ENCODE measurements at places on chromosomes 7 and 10.
A peak's percentile ranks its signal among the peaks of the same experiment; 100 is the strongest.

DNA sequence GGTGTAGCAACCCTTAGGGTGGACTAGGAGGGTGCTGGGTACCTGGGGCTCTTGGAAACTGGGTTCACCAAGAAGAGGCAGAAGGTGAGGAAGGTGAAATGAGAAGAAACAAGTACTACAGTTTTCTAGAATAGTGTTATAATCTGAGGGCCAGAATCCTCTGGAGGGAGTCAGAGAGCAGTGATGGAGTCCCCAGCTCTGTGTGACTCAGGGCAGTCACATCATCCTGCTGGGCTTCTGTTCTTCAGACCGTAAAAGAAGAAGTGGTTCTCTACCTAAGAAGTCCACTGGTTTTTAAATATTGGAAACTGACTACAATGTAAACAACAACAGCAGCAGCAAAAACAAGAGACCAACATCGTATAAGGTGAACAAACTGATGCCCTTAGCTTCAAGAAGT is 197.3 kb downstream of the PRPF18 start:
- no peak for DNase-seq

DNA sequence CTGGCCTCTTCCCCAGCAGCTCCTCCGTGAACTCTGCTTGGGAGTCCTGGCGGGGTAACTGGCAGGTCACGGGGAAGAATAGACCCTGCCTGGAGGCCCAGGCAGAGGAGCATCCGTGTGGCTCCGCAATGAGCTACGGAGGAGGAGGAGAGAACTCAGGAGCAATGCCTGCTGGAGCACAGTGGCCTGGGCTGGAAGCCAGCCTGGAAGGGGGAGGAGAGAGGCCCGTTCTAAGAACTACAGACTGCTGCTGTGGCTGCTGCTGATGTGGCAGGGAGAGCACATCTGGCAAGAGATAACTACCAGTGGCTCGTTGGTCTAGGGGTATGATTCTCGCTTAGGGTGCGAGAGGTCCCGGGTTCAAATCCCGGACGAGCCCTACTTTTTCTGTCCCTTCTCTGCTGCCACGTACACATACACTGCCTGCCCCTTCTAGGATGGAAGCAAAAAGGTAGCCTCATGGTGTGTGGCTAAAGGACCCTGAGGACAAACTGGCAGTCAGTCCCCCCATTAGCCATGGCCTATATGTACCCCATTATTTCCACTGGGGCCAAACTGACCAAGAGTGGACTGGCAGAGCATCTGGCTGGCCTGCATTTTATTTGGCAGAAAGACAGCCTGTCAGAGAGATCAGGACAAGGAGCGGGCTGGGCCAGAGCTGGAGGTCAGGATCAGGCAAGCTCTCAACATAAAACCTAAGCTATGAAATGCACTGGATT is 7.7 kb upstream of the OPN1SW start:
- peak; percentile 37 for DNase-seq

- DNase-seq = no peak
Measured at GRCh38 chr7:41975849-41976248, 261.2 kb downstream of the GLI3 start.

DNA sequence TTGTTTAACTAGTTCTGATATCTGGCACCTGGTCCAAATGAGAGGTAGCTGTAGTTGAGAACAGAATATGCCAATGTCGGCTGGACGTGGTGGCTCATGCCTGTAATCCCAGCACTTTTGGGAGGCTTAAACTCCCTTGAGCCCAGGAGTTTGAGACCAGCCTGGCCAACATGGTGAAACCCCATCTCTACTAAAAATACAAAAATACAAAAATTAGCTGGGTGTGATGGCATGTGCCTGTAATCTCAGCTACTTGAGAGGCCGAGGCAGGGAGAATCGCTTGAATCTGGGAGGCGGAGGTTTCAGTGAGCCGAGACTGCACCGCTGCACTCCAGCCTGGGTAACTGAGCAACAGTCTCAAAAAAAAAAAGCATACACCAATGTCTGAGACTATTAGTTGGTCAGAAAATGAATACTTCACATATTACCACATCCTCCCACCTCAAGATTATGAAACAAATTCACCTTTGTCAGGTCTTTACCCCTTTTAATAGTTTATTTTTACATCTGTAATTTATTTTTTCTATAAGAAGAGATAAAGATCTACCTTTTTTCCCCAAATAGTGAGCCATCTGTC is 38.8 kb downstream of the EPC1 start:
- no peak for DNase-seq

DNA sequence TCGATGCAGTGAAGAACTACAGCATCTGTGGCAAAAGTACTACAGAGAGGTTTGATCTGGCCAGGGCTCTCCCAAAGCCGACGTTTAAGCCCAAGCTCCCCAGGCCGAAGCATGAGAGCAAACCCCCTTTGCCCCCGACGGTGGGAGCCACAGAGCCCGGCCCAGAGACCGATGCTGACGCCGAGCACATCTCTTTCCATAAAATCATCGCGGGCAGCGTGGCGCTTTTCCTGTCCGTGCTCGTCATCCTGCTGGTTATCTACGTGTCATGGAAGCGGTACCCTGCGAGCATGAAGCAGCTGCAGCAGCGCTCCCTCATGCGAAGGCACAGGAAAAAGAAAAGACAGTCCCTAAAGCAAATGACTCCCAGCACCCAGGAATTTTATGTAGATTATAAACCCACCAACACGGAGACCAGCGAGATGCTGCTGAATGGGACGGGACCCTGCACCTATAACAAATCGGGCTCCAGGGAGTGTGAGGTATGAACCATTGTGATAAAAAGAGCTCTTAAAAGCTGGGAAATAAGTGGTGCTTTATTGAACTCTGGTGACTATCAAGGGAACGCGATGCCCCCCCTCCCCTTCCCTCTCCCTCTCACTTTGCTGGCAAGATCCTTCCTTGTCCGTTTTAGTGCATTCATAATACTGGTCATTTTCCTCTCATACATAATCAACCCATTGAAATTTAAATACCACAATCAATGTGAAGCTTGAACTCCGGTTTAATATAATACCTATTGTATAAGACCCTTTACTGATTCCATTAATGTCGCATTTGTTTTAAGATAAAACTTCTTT is 2.3 kb downstream of the LRRTM3 start:
- no peak for DNase-seq

GRCh38 chr10:45421221-45422097 is 47.4 kb downstream of the ALOX5 start:
- no peak for DNase-seq

- DNase-seq = no peak
Measured at GRCh38 chr7:2201686-2202360, 30.9 kb downstream of the MAD1L1 start.

DNA sequence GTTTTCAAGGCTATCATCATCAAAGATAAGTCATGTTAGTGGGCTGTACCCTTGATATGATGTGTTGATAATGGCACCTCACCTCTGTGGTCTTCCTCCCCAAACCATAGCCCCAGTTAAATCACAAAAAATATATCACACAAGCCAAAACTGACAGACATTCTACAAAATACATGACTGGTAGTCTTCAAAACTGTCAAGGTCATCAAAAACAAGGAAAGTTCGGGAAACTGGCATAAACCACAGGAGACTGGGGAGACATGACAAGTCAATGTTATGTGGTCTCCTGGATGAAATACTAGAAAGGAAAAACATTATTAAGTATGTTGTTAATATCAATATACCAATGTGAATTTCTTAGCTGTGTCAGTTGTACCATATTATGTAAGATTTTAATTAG is 279.5 kb upstream of the FZD1 start:
- DNase-seq = no peak

- DNase-seq = no peak
Measured at GRCh38 chr7:139860090-139860775, 31.2 kb downstream of the TBXAS1 start.

DNA sequence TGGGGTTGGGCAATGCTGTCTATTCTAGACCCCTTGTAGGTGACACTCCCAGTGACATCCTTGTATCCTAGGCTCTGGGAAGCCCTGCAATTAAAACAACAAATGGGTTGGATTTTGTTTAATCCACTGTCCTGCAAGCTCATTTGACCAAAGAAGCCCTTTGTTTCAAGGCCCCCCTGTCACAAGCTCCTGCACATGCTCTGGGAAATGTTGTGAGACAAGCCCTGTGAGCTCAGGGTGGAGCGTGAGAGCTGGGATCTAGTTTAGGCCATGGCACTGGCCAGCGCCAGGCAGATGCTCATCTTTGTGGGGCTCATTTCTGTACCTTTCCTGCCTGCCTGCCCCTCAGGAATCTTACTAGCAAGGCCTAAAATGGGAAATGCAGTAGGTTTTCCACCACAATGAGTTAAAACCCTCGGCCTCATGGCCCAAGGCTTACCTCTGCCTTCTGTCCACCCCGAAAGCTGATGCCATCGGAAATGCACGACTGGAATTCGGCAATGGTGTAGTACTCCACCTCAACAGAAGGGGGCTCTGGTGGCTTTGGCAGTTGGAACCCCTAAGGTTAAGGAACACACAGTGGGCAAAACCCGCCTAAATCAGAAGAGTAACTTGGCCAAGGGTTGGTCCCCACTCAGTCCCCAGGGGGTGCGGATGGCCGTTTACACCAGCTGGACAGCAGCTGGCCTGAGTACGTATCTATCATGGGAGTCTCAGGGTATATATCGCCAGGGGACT is 112.0 kb downstream of the NEURL1 start:
- peak; percentile 12 for DNase-seq

DNA sequence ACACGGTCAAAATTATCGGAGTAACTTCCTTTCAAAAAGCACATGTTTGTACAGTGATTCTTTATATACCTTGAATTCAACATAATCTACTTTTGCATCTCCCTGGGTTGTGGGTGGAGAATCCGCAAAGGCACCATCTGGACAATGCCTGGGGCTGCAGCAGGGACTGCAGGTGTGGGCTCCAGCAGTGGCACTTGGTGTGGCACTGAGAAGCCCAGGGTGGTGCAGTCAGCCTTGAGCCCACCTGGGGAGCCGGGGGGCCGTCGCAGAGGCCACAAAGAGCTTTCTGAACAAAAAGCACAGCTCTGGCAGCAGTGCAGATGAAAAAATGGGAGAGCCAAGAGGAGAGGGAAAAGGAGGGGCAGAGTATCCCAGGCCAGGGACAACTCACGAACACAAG is 22.2 kb downstream of the PARD3 start:
- DNase-seq = no peak

- no peak for DNase-seq
Measured at GRCh38 chr7:130886438-130887135, 152.6 kb upstream of the KLF14 start.

GRCh38 chr7:141619745-141620144 is 68.5 kb downstream of the AGK start:
- DNase-seq = no peak

DNA sequence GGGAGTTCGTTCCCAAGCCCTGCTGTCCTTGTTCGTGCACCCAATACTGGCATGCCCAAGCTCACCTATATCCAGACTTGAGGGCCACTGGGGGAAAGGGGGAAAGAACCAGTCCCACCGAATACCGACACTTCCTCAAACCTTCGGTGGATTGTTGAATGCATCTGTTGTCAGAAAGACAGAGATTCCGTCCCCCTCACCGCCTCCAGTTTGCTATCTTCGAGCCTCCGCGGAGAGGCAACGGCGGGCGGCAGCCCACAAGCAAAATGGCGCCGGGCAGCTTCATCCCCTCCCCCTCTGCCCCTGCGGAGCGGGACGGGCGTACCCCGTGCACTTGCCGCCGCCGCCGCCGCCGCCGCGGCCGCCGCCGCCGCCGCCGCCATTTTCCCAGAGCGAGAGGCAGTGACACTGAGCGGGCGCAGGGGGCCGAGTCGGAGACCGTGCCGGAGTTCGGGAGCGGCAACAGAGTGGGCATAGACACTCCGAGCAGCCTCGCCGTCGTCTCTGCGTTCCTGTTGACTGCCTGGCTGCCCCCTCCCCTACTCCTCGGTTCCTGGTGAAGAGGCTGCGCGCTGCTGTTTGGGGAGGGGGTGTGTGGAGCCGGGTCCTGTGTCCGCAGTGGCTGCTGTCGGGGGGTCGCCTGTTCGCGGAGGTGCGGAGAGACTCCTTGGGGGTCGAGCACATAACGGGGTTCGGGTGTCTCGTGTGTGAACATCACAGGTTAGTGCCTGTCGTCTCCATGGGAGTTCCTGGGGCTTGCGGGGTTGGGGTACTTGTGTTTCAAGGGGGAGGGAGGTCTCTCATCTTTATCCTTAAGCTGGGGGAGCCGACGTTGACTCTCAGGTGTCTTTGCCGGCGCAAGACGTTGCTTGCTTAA is at the start of gene KMT2E:
Gene KMT2E, plus strand, starts transcription at position 390 of the 877 bp plus-strand sequence. CDS start 26,748 bp downstream, outside the sequence.
- DNase-seq = peak; percentile 92

GRCh38 chr10:129029051-129029450 is 438.0 kb upstream of the MGMT start:
- DNase-seq = no peak

- no peak for DNase-seq
Measured at GRCh38 chr10:11243425-11244222, 226.0 kb downstream of the CELF2 start.

- DNase-seq = no peak
Measured at GRCh38 chr10:5529702-5530411, 5.1 kb downstream of the CALML3 start.

DNA sequence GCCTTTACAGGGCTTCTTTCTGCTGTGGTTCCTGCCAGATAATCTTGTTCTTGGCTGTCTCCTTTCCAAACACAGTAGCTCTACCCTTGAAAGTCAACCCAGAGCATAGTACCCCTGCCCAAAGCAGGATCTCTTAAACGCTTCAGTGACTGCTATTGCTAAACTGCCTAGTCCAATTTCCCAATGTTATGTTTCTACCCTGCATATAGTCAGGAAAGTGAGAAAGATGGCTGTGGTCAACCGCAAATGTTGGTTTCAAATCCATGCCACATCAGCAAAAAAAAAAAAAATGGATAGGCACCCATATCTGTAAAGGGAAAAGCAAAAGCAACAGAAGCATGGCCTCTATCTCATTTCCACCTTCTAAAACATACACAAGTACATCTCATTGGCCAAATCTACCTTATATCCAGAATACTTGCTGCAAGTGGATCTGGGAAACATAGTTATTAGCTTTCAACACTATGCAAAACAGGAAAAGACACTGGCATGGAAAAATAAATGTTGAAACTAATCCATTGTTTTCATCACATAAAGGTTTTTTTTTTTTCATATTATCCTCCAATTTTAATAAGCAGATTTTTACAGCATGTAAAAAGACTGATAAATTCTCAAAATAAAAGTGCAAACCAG is 59.8 kb downstream of the DNAJC1 start:
- no peak for DNase-seq

- no peak for DNase-seq
Measured at GRCh38 chr7:25329815-25330214, 101.5 kb upstream of the NPVF start.

GRCh38 chr7:67547183-67547907 is 550.7 kb downstream of the TYW1 start:
- DNase-seq = no peak

Data from RKO (cell line).